ENCODE measurements at places on chromosomes 5 and 9.

DNA sequence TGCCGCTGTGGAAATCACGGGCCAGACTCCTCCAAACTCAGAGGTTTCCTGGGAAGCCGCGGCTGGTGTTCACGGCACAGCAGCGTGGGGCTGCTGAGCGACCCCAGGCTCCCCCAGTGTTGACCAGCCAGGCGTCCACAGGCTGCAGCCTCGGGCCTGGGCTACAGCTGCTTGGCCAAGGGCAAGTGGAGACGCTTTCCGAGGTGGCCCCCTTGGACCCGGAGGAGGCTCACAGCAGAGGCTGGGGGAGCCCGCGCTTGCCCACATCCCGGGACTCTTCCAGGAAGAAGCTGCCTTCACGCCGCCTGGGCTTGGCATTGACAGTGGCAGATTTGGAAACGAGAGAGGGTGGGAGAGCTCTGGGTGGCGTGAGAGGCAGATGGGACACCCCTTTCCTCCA lies 53.1 kb upstream of the FCN2 start:
- DNase-seq, result no peak

GRCh38 chr5:95822043-95822541 lies 434 bp downstream of the GLRX start:
- DNase-seq, result no peak

- DNase-seq, result no peak
These were observed 63.6 kb downstream of the CEP120 start for GRCh38 chr5:123359454-123360200.

DNA sequence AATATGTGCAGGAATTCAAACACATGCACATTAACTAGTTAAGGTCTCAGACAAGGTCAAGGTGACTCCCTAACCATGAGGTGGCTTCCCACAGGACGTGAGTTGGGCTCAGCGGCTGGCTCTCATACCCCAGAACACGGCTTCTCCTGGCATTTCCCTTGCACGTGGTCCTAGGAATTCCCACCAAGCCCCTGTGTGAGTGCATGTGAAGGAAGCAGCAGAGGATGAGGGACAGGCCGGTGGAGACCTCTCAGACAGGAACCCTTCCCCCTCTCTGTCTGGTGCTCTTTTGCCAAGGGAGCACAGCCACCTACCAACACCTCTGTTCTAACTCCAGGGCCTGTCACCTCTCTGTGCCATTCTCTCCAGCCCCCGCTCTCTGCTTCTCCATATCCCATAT lies 271.0 kb downstream of the FSTL4 start:
- no peak for DNase-seq

DNA sequence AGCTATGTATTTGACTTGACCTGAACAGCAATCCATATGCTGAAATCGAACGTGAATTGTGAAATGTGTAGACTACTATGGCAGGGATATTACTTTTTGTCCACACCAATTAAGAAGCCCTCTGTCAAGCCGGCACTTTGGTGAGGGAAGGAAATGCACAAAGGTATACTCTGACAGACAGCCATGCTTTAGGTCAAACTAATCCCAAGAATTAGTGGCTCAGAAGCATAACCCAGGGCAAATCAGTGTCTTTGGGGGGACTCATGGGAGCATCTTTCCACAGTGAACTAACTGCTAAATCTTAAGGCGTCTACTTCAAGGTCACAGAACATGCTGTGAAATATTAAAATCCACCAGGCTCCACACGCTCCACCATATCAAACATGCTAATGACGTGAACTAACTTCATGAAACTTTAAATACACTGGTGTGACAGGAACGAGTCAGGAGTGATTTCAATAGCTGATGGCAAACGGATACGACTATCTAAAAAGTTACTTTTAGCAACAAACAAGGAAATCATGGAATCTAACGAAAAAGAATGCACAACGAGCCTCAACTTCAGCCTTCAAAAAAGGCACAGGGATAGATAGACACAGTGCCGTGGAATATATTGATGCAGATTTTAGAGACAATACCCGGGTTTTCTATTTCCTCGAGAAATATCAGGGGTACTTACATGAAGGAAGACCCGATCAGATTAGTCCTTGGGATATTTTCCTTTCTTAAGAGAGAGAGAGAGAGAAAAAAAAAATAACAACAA lies 527 bp downstream of the MEF2C start:
- no peak for DNase-seq

GRCh38 chr9:9783711-9784110 lies 829.1 kb downstream of the PTPRD start:
- DNase-seq, result no peak

GRCh38 chr5:165029099-165029870 lies 1523.9 kb downstream of the MAT2B start:
- no peak for DNase-seq

GRCh38 chr5:173928871-173929574 lies 40.9 kb downstream of the CPEB4 start:
- DNase-seq, result no peak

DNA sequence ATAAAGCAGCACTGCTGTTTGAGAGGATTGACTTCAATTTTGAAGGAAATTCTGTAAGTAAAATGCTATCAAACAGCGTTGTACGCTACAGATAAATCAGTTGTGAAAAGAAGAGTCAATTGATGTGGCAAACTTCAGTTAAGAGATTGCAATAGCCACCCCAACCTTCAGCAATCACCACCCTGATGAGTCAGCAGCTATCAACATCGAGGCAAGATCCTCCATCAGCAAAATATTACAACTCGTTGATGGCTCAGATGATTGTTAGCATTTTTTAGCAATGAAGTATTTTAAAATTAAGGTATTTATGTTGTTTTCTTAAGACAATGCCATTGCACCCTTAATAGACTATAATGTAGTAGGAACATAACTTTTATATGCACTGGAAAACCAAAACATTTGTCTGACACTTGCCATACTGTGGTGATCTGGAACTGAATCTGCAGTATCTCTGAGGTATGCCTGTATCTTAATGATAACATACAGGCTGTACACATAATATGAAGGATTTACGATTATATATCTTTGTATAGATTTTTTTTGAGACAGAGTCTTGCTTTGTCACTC lies 47.5 kb downstream of the VPS13A start:
- no peak for DNase-seq

DNA sequence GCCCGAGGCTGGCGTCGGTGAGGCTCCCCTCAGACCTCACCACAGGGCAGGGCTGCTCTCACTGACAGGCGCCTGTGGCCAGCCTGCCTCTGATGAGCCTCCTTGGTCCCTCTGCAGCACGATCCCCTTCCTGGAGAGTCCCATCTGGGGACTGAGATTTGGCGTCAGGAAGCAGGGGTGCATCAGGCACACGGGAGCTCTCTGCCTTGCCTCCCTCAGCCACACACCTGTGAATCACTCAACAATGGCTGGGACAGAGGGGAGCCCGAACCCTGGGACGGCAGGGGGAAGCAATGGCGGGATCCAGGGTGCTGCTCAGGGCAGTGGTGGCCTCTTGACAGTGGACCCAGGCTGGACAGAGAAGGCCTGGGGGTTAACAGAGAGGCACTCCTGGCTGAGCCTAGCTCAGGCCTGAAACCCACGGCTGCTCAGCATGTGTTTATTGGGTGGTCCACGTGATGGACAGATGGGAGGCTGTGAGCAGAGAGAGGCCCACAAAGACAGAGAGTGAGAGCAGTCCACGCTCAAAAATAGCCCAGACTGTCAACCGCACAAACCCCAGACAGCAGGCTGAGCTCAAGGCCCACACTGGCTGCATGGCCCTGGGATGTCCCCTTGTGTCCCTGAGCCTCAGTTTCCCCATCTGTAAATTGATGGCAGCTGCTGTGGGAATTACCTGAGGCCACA lies 11.9 kb downstream of the RASGEF1C start:
- DNase-seq, result no peak

- DNase-seq, result no peak
These were observed 549.1 kb downstream of the CSNK1G3 start for GRCh38 chr5:124061068-124061430.

- no peak for DNase-seq
These were observed 97.3 kb downstream of the CFAP90 start for GRCh38 chr5:7753596-7753995.

GRCh38 chr5:32072054-32072453 lies 102.1 kb downstream of the GOLPH3 start:
- no peak for DNase-seq

DNA sequence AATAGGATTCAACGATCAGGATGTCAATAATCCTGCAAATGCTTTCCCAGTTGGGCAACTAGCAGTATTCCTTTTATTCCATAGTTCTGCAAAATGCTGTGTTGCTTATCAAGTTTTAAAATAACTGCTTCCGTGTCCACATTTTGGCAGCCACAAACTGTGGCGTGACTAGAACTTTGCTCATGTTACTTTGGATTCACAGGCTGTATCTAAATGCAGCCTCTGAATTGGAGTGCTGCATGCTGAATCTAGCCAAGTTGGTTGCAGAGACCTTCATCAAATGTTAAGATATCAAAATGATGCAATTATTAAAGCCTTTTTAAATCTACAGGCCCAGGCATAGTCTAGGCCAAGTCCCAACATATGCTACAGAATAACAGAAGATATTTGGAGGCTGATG lies 249.2 kb downstream of the NR2F1-AS1 start:
- no peak for DNase-seq

DNA sequence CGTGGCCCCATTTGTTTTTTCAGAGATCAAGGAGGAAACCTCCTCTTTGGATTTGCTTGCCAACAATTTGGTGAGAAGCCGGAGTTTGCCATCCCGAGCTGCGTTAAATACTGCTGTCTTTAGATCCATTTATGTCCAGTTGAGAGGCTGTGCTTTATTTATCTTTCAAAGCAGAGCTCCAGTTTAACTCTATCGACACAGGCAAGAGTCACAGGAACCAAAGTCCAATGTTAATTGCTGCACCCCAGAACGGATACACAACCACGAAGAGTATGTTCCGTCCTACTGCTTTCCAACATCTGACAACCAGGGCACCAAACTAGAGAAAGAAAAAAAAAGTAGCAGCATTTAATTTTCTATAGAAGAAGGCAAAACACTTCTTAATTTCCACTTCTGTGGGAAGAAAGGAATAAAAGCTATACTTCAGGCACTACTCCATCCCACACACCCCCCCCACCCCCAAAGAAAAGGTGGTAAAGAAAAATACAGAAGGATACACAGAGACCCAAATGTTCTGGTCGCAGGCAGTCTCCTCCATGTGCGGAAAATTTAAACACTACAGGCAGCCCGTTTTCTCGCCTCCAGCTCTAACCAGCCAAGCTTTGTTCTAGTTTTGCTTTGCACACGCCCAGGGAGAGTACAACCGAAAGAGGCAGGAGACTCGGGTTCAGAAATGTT lies 1.1 kb downstream of the FEM1C start:
- DNase-seq, result peak; percentile 38

Measured in astrocyte of the cerebellum (primary cell).